ENCODE measurements at places on chromosomes 2 and 18. TPM values are rescaled to one million over a fixed set of nuclear protein-coding genes. Genes with fewer than 3 reads are reported as not detected.

Gene SIX3
- not detected for total RNA-seq

Gene MRPL44
- total RNA-seq, result 69.6 TPM

Gene PTH2R
- total RNA-seq, result 0.21 TPM

Gene DSG1
- not detected for total RNA-seq

Gene CRYGD
- not detected for total RNA-seq

Gene SCRN3
- total RNA-seq, result 8.5 TPM

Gene IL1F10
- not detected for total RNA-seq

Gene BCL11A
- total RNA-seq, result 11.2 TPM

Gene PNPT1
- 10.8 TPM for total RNA-seq

Gene DES
- total RNA-seq, result 1.3 TPM

Gene PROM2
- total RNA-seq, result 0.31 TPM

Gene C2orf92
- 4.5 TPM for total RNA-seq

Gene DSC3
- under 0.01 TPM for total RNA-seq

Gene ZNF521
- total RNA-seq, result 1.0 TPM

Gene MERTK
- 3.7 TPM for total RNA-seq

Gene IL1RL2
- total RNA-seq, result 0.31 TPM

Gene LYPD1
- total RNA-seq, result not detected

Gene FAM210A
- 8.6 TPM for total RNA-seq

Gene SERPINB12
- total RNA-seq, result not detected

Gene RANBP2
- 281 TPM for total RNA-seq

Gene MYO5B
- under 0.01 TPM for total RNA-seq

Gene AGXT
- not detected for total RNA-seq

Gene GORASP2
- 40.7 TPM for total RNA-seq

Gene DYNAP
- total RNA-seq, result not detected

Gene SERPINB3
- not detected for total RNA-seq

Gene DCDC2C
- total RNA-seq, result not detected

Gene TMEM198
- total RNA-seq, result not detected

Gene HK2
- 8.3 TPM for total RNA-seq

Gene WDFY1
- 103 TPM for total RNA-seq

Gene REG3A
- total RNA-seq, result not detected

Gene TCF23
- total RNA-seq, result not detected

Gene SMARCAL1
- total RNA-seq, result 2.6 TPM

Gene IL1R2
- total RNA-seq, result 1.4 TPM

Gene LDLRAD4
- total RNA-seq, result 50.9 TPM

Gene NRP2
- 7.5 TPM for total RNA-seq

Gene NGEF
- 0.21 TPM for total RNA-seq

Gene GPBAR1
- 2.9 TPM for total RNA-seq

Gene SPP2
- not detected for total RNA-seq

Gene SLC4A1AP
- total RNA-seq, result 23.3 TPM

Gene SERPINB13
- not detected for total RNA-seq

Gene PIEZO2
- total RNA-seq, result 0.21 TPM

Gene SCN3A
- 3.3 TPM for total RNA-seq

Gene ORMDL1
- 83.9 TPM for total RNA-seq

Gene CFC1
- not detected for total RNA-seq

Gene TUBB8B
- not detected for total RNA-seq

Gene TMEM178A
- not detected for total RNA-seq

Gene SP100
- total RNA-seq, result 252 TPM

Gene ARL4C
- total RNA-seq, result 144 TPM

Gene INHBB
- 0.10 TPM for total RNA-seq

Gene MAIP1
- total RNA-seq, result 50.9 TPM

Gene DOK6
- total RNA-seq, result 2.2 TPM

Gene NPHP1
- total RNA-seq, result 0.52 TPM

Gene TLX2
- 0.10 TPM for total RNA-seq

Data from mononuclear cell (primary cell).